ENCODE measurements at places on chromosomes 11 and 22.

GRCh38 chr11:87224486-87224885 lies 186.8 kb downstream of the TMEM135 start:
- no peak for DNase-seq

- no peak for DNase-seq
These were observed 17.2 kb downstream of the OPCML start for GRCh38 chr11:133515107-133515506.

GRCh38 chr11:134337051-134337450 lies 5.3 kb downstream of the GLB1L2 start:
- no peak for DNase-seq

GRCh38 chr22:43301866-43302265 lies 41.3 kb downstream of the SCUBE1 start:
- no peak for DNase-seq
